Pulmonary artery endothelial cell (primary cell): ENCODE measurements at places on chromosomes 12 and 14. TPM values are rescaled to one million over a fixed set of nuclear protein-coding genes. Genes with fewer than 3 reads are reported as not detected.

OR11H12 gene
- total RNA-seq, result not detected in 2 replicates

HOXC13 gene
- total RNA-seq, result not detected in 2 replicates

TAS2R31 gene
- 2.6 and 3.2 TPM in 2 replicates for total RNA-seq

DNA sequence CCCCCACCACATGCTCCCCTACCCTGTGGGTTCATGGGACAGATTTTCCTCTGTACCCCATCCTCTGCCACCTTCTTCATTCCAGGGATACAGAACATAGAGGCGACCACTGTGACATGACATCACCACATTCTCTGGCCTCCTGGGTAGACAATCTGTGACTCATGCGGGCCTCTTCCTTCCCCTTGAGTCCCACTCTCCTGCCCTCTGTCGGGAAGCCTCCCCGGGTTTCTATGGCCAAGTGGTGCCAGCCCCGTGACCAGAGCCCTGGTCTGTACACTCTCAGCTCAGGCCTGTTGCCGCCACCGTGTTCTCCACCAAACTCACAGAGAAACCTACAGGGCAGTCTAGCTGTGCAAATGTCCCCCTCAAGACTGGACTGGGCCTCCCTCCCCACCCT is 8.0 kb downstream of the CLMN start:
- peak; percentile 19 for DNase-seq

DNA sequence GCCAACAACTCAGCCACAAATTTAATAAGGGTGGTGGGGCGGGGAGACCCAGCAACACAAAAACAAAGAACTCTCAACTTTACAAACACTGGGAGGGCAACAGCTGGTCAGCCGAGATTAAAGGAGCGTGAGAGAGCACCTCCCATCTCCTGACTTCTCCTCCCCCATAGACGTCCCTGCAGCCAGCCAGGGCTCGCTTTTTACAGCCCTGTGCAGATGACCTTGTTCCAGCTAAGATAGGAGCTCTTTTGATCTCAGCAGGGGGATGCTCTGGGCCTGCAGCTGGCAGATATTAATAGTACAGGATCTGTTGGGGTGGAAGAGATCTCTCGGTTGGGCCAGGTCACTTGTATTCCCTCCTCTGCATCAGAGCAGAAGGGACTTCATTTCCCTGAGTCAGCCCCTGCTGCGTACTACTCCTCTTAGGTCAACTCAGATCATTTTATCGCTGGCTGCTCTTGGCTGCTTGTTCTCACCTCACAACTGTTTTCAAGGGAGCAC is 475.8 kb downstream of the RAD51B start:
- no peak for DNase-seq

DNA sequence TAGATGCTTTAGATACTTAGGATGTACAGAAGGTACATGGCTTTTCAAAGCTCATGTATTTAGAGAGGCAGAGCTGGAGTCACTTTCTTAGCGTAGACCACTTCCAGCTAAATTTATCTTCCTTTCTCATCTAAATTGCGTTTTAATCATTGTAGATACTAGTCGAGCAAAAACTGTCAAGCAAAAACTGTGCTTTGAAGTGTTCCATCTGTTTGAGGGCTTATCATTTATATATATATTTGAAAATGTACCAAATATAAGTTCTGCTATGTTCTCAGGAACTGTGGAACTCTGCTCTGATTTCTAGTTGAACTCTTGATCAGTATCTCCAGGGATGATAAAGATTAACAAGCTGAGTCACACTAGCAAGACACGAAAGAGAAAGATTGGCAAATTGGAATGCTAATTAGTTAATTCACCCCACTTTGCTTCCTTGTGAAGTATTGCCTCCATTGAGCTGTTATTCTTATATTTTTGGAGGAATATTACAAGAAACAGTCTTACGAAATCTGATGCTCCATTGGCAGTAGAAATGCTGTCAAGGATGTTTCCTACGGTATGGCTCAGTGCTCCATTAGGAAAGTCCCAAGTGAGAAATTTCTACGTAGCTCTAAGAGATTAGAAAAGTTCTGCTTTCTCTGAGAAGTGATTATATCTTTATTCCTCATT is 310.7 kb downstream of the AEBP2 start:
- no peak for DNase-seq

DNA sequence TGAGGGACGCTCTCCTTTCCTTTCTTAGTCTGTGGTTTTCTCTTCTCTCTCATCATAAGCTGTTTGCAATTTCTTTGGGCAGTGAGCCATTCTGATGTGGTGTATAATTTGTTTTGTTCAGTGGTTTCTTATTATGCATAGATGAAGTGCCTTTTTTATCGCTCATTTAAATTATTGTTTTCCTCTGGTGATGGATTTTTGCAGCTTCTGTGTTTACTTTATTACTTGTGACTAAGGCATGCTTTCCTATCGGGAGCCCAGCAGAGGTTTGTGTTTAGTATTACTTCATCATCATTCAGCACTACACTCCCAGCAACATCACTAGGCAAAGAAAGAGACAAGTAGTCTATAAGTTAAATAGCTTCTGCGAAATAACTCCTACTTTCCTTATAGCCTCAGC is 586.6 kb upstream of the NOVA1 start:
- no peak for DNase-seq

DNA sequence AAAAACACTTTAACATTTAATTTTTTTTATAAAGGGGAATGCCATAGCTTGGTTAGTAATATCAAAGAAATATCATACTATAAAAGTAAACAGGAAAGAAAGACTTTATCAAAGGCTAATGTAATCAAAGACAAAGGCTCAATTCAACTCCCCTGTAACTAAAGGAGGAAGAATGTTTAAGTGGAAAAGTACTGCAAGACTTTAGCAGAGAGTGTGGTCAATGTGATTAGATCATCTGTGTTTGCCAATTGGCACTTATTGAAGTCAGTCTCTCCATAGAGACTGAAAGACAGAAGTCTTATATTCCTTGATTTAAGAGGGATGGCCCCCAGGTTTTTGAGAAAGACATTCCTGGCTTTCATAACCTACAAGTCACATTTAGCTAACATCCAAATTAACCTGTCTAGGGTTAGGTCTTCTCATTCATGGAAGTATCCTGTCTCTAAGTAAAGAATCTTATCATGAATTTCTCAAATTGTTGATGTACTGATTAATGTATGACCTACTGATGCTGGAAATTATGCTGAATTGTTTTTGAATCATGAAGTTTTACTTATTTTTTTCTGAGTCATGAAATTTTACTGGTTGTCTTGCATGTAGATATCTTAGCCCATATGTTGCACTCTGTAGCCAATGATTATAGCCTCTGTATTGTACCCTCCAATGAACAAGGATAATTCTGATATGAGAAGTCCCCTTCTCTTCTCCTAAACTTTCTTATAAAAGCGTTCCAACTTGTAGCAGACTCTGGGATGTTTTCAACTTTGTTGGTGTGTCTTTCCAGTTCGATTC is 65.4 kb downstream of the ATXN7L3B start:
- no peak for DNase-seq

- DNase-seq, result no peak
Measured at GRCh38 chr12:114747012-114747858, 63.3 kb upstream of the TBX3 start.

GRCh38 chr12:24838531-24838950 is 110.4 kb downstream of the BCAT1 start:
- DNase-seq, result no peak
